ENCODE measurements at places on chromosomes 4 and X. TPM values are rescaled to one million over a fixed set of nuclear protein-coding genes. Genes with fewer than 3 reads are reported as not detected.

DNA sequence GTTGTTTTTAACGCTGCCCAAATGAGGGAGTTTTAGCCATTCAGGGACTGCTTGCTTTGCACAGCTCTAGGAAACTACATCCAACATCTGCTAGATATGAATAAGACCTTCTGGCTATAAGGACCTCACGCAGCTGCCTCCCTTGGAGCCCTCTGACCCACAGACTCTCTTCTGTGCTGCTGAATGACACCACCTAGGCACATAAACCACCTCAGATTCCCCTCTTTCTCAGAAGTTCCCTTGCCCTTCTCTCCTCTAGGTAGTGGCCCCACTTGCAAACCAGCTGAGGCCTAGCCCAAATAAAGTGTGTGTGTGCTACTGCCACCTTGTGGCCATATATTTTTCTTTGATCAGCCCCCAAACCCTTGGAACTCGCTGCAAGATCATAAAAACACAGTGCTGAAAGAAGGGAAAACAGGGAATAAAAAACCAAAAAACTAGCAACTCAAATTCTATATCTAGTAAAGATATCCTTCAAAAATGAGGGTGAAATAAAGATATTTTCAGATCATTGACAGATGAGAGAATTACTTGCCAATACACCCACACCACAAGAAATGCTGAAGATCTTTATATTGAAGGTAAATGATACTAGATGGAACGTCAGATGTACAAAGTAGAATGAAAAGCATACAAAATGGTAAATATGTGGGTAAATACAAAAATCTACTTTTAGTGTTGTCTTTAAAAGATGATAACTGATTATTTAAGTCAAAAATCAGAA, 265.9 kb downstream of the ADAMTS3 start:
- DNase-seq = peak; percentile 50

DNA sequence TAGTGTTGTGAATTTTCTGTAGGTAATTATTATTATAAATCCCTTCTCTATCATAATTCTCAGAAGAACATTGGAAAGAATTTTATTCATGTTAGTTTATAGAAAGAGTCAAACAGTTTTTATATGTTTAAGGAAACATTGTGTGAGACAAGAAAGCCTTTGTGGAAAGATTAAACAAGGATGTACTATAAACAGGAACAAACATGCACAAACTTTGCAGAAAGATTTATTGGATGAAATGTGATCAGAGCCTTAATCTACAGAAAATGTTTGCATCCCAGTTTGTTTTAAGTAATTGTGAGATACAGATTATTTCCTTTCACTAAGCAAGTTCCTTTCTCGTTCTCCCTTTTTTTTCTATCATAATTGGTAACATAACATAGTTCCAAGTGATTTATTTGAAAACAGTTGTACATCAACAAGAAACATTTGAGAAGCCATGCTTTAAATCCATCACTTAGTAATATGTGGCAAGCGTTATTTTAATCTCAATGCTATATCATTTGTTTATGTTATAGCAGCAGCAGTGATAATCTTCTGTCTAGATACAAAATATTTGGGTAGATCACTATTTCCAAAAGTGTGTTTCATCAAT, 129.4 kb downstream of the SLC4A4 start:
- DNase-seq = no peak

DNA sequence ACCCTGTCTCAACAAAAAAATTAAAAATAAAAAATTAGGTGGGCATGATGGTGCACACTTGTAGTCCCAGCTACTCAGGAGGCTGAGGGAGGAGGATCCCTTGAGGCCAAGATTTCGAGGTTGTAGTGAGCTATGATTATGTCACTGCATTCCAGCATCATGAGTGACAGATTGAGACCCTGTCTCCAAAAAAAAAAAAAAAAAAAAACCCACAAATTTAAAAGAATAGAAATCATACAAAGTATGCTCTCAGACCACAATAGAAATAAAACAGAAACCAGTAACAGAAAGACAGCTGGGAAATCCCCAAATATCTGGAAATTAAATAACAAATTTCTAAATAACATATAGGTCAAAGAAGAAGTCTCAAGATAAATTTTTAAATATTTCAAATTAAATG, 81.0 kb upstream of the HUWE1 start:
- DNase-seq = no peak

- DNase-seq = no peak
Observed at GRCh38 chrX:136784231-136784630, 3.5 kb upstream of the ARHGEF6 start.

GRCh38 chrX:108945883-108946523, 209.6 kb upstream of the IRS4 start:
- no peak for DNase-seq

The PLK4 gene
- total RNA-seq = 5.7 TPM

The HDAC8 gene
- total RNA-seq = 26.9 TPM

DNA sequence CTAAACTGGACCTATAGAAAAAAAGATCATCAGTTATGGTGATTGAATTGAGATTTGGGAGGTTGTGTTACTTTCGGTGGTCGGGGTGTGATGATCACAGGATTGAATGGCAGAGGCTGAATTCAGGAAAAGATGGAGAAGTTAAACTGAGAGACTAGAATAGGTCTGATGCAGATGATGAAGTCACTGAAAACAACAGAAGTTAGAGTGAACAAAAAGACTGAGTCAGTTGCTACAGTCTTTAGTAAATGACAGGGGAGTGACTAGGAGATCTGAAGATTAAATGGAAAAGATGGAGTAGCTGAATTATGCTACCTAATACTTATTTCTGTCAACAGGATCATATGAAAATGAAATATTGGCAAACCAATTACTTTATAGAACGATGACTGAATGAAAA, 163.2 kb downstream of the RPA4 start:
- no peak for DNase-seq

The OTC gene
- total RNA-seq = 33.2 TPM

The SLC49A3 gene
- total RNA-seq = 8.5 TPM

GRCh38 chrX:107804427-107804826, 21.2 kb upstream of the MID2 start:
- DNase-seq = no peak

DNA sequence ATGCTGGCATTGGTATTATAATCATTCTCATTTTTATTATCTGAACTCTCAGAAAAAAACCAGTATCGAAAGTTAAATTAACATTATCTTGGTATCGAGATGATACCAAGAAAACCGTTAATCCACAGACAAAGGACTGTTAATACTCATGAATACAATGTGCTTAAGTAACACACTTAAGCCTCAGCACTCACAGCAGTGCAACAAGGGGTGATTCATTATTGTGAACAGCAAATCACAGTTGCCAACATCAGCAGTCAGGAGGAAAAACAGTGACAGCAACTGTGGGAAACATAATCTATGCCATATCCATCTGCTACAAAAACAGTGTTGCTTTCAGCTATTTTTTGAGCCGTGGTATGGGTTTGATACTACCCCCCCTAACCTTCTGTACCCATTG, 210.9 kb upstream of the ATOH1 start:
- DNase-seq = no peak

GRCh38 chr4:73181231-73181630, 77.4 kb downstream of the ANKRD17 start:
- DNase-seq = no peak

GRCh38 chrX:15157624-15158023, 112.3 kb downstream of the ASB9 start:
- DNase-seq = no peak

- peak; percentile 52 for DNase-seq
Observed at GRCh38 chr4:140052050-140052449, 101.9 kb downstream of the MAML3 start.

The PRKX gene
- 18.5 TPM for total RNA-seq

GRCh38 chr4:46979726-46980125, 13.7 kb downstream of the GABRA4 start:
- DNase-seq = no peak

- no peak for DNase-seq
Observed at GRCh38 chr4:113882668-113883067, 96.8 kb downstream of the ARSJ start.

GRCh38 chr4:15004739-15005301, 2.5 kb downstream of the CPEB2 start:
- peak; percentile 87 for DNase-seq

DNA sequence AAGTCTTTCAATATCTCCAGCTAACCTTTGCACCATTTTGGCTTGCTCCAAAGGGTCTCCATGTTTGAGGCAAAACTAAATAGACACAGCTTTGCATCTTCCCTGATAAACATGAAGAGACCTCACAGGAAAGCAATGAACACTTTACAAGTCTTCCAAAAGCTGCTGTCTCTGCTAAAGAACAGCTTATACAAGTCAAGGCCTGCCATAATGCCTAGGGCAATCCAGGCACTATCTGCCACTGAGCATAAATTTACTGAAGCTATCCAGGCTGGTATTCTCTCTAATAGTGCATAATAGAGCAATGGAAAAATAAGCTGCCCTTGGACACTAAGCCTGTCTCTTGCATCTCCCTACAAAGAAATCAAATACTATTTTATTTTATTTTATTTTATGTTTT, 60.1 kb upstream of the S100G start:
- DNase-seq = peak; percentile 27

DNA sequence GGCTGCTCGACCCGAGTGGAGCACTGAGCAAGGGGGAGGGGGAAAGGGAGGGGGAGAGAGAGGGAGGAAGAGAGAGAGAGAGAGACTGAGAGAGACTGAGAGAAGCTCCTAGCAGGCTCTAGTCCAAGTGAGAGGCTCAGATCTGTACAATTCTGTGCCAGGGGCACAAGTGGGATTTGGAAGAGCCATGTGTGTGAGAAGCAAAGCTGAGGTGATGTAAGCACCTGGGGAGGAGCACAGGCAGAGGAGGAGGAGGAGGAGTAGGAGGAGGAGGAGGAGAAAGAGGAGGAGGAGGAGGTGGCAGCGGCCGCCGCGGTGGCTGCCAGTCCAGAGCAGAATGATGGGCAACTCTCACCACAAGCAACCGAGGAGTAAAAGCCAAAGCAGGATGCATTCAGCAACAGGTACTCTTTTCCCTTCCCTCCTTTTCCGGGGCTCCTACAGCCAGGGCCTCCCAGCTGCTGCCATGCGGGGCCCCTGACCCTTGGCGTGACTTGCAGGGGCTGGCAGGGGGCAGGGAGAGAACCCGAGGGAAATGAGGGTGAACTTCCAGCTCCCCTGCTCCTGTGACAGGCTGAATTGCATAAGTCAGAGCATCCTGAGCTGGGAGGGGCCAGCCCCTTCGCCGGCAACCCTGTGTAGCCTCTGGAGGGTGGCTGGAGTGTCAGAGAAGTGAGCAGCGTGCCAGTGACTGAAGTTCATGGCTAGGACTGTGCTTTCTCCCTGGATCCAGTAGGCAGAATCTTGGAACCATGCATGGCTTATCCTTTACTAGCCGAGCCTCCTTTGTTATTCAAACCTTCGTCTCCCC, 62.2 kb downstream of the RTL5 start:
- no peak for DNase-seq

- no peak for DNase-seq
Observed at GRCh38 chr4:7804756-7805385, 134.8 kb downstream of the AFAP1 start.

DNA sequence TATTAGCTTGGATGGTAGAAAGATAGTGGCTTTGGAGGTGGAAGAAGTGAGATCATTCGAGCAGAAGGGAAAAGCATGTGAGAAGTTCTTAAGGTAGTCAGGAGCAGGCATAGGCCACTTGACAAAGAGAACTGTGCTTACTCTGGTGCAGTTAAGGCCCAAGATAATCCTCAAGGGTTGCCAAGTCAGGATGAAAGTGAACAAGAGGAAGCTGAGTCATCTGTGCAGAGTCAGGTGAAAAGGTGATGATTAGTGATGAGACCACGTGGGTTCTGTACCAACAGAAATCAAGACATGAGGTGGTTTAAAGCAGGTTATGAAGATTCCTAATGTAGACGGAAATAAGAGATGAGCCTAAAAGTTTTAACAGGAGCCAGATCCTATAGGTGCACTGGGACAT, 369.8 kb downstream of the DTHD1 start:
- no peak for DNase-seq

The SLIT2 gene
- 26.0 TPM for total RNA-seq

- no peak for DNase-seq
Observed at GRCh38 chrX:113726466-113726865, 857.4 kb upstream of the HTR2C start.

DNA sequence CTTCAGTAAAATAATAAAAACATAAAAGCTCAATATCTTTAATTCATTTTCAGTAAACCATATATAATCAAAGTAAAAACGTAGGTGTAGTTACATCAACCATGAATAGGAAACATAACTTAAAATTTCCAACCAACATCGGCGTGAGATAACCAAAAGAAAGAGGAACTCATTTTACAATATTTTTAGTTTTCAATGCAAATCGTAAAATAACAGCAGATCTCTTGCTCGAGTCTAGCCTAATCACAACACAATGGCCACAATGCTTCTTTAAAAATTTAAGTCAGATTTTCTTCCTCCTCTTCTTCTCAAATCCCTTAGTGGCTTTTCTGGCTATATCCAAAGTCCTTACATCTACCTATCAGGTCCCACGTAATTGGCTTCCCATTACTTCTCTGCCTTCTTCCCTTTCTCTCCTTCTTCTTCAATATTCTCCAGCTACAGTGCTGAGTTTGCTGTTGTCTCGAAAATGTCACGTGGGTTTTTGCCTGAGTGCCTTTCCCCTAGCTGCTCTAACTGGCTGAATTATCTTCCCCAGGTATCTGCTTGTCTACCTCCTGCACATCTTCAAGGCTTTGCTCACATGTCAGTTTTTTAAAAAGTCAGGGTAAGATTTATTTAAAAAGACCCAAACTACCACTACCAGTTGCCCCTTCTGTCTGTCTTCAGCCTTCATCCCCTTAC, 90.9 kb upstream of the BANK1 start:
- DNase-seq = no peak
